NCI-H1048 (cell line): ENCODE measurements at places on chromosomes 2 and 18.

- DNase-seq: no peak
These were observed 132.4 kb downstream of the COPS8 start for GRCh38 chr2:237217995-237218616.

GRCh38 chr18:63192885-63193349 lies 126.7 kb downstream of the BCL2 start:
- no peak for DNase-seq

DNA sequence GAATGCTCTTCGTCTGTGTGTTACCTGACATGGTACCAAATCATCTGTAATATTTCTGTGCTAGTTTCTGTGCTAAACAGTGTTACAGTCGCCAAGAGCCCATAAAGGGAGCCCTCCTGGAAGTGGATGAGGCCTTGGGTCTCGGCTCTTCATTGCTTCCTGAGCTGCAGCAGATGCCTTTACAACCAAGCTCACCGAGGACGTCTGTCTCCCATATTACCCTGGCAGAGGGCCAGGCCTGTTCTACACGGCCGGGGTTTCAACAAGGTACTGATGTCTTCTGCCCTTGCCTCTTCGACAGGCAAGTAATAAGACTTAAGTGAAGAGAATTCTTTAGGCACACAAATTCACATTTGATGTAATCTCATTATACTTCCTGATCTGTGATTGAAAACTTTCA lies 16.8 kb downstream of the RPL31 start:
- DNase-seq: no peak

GRCh38 chr2:230934231-230935129 lies 9.4 kb upstream of the GPR55 start:
- DNase-seq: no peak

GRCh38 chr2:109403841-109404201 lies 209.9 kb downstream of the SEPTIN10 start:
- no peak for DNase-seq

DNA sequence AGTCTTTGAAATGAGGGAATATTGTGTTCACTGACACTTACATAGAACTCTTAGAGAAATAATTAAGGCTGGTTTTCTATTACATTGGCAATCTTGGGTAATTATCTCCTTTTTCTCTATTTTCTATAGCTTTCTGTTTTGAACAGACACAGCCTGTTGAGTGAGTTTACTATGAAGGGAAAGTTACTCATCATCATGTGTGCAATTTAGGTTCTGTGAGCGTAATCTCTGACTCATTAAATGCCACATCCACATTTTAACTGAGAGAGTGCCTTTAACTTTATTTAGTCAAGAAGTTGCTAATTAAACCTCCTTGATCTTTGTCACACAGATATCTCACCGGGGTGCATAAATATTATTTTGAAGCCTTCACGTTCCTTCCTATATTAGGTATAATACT lies 174.0 kb upstream of the SLC8A1 start:
- no peak for DNase-seq

DNA sequence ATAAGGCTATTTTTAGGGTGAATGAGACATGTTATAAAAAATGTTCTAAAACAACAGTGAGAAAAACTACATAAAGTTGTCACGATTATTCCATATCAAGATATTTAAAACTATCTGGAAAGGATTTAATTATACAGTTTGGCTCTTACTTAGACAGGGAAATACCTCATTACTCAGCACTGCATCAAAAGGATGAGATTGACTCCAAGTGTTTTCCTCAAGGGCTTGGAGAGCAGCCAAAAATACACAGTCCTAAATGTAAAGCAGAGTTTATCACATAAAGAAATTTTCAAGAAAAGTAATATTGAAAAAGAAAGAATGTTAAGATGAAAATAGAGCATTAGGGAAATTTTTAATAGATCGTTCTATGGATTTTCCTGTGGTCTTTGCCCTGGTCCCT lies 285.5 kb upstream of the NETO1 start:
- DNase-seq: no peak

GRCh38 chr18:58336605-58337004 lies 292.3 kb downstream of the ALPK2 start:
- no peak for DNase-seq

DNA sequence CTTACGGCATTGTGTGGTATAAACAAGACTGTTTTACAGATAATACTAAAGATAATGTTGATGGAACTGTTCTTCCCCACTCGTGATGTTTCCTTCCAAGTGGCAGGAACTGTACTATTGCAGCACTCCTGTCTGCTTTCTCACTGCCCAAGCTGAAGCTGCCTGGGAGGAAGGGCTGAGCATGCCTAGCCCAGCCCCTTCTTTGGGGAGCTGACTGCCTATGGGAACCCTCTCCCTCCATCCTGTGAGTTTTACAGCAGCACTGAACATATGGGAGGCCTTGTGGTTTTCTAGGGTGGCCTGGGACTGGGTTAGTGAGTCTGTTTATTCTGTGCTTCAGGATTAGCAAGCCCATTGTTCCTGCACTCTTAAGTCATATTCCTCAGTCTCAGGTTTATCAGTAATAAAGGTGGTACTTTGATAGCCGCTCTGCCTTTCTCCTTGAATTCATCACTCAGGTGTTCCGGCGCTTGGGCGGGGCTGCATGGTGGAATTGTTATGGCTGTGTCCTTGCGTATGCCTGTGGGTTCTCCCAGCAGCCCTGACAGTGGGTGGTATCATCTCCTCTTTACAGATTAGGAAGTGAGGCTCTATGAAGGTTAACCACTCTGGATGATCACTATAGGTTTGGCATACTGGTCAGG lies 379.7 kb downstream of the PTPRM start:
- DNase-seq: no peak

- no peak for DNase-seq
These were observed 647.1 kb downstream of the GALR1 start for GRCh38 chr18:77896586-77897252.

DNA sequence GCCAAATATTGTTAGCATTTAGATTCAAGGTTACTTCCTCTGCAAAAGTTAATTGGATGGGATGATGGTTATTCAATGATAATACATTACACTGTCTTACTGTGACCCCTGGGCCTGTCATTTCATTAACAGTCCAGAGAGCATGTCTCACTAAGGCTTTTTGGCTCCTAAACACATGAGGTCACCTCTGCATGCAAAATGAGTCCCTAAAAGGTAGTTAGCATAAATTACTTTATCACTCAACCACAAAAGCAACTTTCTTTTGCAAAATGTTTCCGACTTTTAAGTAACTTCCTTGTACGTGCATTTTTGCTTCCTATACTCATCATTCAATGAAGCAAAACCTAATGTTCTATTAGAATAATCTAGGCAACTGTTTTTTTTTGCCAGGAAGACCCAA lies 16.8 kb upstream of the AGFG1 start:
- no peak for DNase-seq

DNA sequence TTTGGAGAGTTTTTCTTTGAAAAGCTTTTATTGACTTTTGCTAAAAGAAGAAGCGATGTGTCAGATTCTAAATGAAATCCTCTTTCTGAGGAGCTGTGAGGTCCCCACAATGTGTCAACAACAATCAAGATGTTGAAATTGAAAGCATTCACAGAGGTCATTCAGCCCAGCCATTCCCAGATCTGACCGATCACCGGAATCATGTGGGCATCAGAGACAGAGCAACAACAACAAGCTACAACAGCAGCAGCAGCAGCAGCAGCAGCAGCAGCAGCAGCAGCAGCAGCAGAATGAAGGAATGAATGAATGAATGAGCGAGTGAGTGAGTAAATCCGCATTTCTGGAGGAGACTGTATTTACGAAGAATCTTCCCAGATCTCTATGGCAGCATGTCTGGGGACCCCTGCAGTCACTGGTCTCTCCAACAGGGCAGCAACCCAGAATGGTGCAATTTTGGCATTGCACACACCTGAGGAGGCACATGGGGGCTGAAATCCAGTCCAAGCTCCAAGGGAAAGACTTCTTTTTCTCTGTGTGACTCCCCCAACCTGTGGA lies 299.0 kb downstream of the MYCN start:
- DNase-seq: no peak

- DNase-seq: no peak
These were observed 68.6 kb downstream of the CCDC93 start for GRCh38 chr2:117945296-117945695.

GRCh38 chr2:239455436-239456203 lies 54.8 kb upstream of the HDAC4 start:
- DNase-seq: no peak

GRCh38 chr2:102112271-102112670 lies 30.3 kb upstream of the IL1R1 start:
- DNase-seq: no peak

- no peak for DNase-seq
These were observed 18.1 kb upstream of the PKDCC start for GRCh38 chr2:42029639-42030199.

DNA sequence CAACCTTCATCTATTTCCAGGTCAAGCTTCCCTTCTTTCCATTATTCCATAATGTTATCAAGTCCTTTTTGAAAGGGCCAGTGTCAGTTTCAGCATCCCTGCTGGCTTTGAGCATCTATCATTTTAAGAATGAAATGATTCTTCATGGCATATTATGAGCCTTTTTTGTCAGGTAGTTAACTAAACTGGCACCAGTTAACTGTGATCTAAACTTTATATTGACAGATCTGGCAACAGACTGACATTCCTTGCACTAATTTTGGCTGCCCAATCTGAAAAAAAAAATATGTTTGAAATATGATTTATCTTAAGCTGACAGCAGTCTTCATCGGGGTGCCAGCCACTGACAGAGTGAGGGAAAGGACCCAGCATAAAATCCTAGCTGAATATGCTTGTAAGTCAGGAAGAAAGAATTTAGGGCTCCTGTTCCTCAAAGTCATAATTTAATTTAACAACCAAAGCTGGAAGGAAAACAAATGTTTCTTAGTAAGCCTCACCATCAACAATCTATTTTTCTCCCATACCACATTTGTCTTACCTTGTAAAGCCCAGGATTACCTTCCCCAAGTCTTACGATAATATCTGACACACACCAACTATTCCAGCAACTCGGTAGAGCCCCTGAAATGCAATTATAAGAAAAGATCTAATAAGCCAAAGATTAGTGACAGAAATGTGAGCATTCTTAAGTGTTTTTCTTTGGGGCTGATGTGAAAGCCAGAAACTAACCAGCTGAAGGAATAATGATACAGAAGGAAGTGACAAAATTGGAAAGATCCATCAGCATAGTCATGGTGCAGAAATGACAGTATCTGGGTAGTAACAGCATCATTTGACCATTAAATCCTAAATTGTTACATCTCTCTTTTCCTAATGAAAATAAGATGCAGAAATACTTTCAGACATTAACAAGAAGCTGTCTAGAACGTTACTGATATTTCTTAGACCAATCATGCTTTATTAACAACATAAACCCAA lies 228.1 kb downstream of the RBM43 start:
- no peak for DNase-seq

DNA sequence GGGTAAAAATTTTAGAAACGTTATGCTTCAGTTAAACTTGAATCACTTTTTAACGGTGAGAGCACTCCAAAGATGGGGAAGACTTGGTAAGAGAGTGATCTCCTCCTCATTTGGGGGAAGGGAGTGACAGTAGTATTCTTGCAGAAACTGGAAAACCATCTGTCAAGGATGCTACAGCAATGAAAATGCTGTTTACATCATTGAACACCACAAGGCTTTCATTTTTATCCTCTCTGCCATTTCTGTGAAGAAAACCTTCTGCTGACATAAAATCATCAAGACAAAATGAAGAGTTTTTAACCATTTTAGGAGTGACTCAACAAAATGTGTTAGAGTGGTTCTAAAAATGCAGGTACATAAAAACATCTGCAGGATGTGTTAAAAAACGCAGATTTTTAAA lies 38.1 kb downstream of the CDH2 start:
- no peak for DNase-seq

DNA sequence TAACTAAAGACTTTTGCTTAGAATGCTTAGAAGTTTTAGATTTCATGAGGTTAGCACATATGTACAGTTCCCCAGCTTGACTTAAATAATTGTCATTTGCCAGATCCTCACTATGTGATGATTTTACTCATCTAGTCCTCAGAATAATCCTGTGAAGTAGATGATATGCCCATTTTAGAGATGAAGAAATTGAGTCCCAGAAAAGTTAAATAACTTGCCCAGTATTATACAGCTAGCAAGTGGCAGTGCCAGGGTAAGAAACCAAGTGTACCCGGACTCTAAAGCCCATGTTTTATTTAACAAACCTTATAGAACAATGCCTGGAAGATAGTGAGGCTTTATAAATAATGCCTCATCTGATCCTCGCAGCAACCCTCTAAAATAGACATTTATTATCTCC lies 28.3 kb downstream of the SPDYA start:
- DNase-seq: no peak

DNA sequence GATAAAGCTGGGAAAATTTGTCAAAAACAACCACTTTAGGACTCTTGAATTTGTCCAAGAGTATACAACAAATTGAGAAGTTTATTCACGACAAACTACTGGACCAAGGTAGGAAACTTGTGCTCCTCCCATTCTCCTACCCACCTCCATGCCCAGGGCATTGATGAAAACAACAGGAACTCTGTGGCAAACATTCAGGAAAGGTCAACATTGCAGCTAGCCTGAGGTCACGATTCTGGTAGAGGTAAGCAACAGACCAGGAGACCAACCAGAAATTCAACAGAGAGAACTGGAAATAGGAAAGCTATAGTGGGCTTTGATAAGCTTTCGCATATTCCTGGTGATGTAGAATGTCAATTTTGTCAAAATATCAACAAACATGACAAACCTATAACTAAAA lies 209.1 kb upstream of the CTAGE1 start:
- DNase-seq: no peak

DNA sequence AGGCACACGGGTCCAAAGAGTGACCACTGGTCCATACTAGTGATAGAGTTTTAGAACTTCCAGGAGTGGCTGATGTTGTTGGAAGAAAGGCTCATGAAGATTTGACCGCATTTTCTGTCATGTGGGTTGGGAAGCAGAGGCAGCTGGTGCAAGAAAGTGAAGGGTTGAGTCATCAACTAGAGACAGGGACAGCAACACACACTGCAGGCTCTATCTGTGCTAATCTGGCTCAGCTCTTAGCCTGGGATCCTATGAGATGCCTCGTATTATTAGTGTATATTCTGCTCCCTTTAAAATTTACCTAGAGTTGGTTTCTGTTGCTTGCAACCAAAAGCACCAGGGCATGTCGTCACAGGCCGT lies 2.5 kb upstream of the SH3RF3 start:
- no peak for DNase-seq

- DNase-seq: no peak
These were observed 19.0 kb downstream of the AFTPH start for GRCh38 chr2:64543008-64543697.

GRCh38 chr2:27931361-27931950 lies 40.9 kb downstream of the BABAM2 start:
- no peak for DNase-seq
